H9 (cell line): ENCODE measurements at places on chromosomes 5 and 9. TPM values are rescaled to one million over a fixed set of nuclear protein-coding genes. Genes with fewer than 3 reads are reported as not detected.

DNA sequence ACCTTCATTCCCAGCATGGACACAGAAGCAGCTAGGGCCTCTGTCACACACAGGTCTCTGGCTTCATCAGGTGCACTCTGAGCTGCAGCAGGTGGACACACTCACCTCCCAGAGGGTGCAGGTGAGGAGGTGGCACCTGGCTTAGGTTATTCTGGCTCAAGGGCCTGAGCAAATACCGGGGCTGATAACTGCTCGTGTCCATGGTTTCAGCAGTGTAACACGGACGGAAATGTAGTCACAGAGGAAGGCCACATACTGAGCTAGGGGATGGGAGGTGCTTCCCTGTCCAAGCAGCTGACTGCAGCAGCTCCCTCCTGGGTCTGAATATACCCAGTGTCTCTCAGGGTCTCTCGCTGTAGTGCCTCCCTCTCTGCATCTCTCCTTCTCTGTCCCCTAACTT lies 5.7 kb downstream of the PHF2 start:
- DNase-seq, result peak; percentile 36

- no peak for DNase-seq
Observed at GRCh38 chr5:163916376-163916775, 411.0 kb downstream of the MAT2B start.

GRCh38 chr5:33275391-33275790 lies 165.4 kb upstream of the TARS1 start:
- DNase-seq, result no peak

Gene INSYN2B
- not detected in 2 replicates for total RNA-seq

Gene ADAMTS2
- 5.4 and 5.9 TPM in 2 replicates for total RNA-seq

Gene OR13C4
- not detected in 2 replicates for total RNA-seq
